ENCODE measurements at places on chromosomes 4 and X.

DNA sequence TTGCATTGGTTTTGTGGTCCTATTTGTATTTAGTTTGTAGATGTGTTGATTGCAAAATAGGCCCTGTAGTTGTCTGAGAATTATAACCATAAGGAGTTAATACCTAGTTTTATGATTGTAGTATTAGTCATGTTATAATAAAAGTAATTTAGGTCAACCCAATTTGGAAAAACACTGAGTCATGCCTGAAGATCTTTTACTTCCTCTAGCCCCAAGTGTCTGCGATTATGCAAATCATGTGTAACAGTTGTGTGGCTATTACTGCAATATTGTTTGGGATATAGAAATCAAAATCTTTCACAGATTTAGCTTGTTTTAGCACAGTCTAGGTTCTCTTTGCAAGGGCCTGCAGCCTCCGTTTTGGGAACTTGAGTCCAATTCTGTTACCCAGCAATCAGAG is 12.6 kb downstream of the SRD5A3 start:
- peak; percentile 56 for DNase-seq

- no peak for DNase-seq
Observed at GRCh38 chr4:30833206-30833605, 113.0 kb downstream of the PCDH7 start.

DNA sequence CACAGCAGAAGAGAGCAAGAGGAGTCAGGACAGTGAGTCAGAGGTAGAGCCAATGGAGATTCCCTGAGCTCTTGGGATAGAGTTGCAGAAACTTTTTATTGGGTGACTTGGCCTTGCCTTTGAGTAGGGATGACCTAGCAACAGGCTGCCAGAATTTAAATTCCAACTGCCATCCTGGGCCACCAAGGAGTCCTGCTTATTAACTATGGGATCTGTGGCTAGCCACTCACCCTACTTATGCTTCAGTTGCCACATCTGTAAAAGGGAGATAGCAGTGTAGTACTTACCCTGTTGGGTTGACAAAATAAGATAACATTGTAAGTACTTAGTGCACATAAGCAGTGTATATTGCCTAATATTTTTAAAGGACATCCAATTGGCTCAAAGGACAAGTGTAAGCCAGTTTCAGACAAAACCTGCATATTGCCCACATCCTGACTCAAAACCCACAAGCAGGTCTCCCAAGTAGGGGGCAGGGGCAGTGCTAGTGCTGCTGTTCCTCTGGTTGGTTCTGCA is 43.5 kb upstream of the TMEM164 start:
- no peak for DNase-seq

DNA sequence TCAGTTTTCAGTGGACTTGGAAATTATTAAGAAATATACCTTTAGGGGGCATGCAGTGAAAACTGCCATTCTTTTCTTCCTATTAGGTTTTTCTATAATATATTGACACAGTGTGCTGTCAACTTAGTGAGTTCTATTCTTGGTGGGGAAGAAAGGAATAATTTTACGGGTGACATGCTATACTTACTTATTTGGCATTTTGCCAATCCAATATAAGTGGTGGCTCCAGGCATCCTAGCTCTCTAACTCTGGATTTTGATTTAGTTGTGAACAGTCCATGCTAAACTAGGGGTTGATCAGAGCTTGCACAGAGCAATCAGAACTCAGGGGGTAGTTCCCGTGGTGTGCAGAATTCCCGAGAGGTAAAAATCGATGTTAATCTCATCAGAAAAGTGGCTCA is 277.7 kb upstream of the FTHL17 start:
- no peak for DNase-seq
